Stimulated activated CD8-positive, alpha-beta memory T cell treated with anti-CD3 and anti-CD28 coated beads, Interleukin-12 subunit alpha, Interleukin-12 subunit beta, amount 100 ng/mL, for 4 hours (primary cell): ENCODE measurements at places on chromosomes 11 and 22.

DNA sequence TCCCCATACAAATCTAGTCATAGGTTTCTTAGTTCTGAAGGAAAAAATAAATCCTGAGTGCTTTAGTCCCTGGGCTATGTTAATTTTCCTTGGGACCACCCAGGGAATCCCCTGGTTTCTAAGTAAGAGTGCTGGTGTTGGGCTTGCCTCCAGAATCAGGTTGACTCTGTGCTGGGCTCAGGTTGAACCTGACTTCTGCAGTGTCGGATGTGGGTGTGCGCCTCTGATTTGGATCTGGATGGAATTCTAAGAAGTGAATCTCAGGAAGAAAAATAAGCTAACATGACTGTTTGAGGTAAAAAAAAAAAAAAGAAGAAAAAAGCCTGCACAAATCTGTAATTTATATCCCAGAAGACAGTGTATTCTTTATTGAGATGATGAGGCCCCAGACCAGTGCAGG lies 29.0 kb upstream of the NELL1 start:
- DNase-seq = no peak

GRCh38 chr11:15641271-15642045 lies 526.7 kb downstream of the INSC start:
- no peak for DNase-seq

- no peak for DNase-seq
Measured at GRCh38 chr11:2535673-2536439, 91.0 kb downstream of the KCNQ1 start.

- no peak for DNase-seq
Measured at GRCh38 chr11:57761301-57762234, at the start of gene CTNND1. TSS of gene CTNND1 (plus strand) at chr11:57761802. CDS start at chr11:57791479, 29,677 bp downstream.

DNA sequence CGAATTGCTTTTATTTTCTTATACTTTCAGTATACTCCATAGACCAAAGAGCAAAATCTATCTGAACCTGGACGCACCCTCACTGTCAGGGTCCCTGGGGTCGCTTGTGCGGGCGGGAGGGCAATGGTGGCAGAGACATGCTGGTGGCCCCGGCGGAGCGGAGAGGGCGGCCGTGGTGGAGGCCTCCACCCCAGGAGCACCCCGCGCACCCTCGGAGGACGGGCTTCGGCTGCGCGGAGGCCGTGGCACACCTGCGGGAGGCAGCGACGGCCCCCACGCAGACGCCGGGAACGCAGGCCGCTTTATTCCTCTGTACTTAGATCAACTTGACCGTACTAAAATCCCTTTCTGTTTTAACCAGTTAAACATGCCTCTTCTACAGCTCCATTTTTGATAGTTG lies 1077.4 kb downstream of the BRD1 start:
- DNase-seq = no peak

GRCh38 chr11:130897262-130898182 lies 18.8 kb downstream of the SNX19 start:
- no peak for DNase-seq

GRCh38 chr11:78941226-78941851 lies 366.7 kb upstream of the NARS2 start:
- DNase-seq = no peak

DNA sequence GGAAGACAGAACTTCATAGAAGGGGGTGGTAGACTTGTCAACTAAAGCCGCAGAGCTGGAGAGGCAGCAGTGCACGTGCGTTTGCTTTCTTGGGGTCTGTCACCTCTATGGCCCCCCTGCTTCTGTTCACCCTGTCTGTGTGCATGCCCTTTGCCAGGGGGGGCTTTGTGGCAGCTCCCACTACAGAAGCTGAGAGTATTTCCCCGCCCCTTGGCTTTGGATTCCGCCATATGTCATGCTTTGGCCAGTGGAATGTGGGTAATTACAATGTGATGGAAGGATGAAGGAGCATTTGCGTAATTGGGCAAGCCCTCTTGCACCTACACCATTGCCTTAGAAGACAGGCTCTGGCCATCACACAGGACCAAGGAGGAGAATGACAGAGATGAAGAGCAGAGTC lies 153.0 kb downstream of the MPPED1 start:
- no peak for DNase-seq

GRCh38 chr11:59666969-59667368 lies 1.9 kb downstream of the PATL1 start:
- no peak for DNase-seq

GRCh38 chr22:26656891-26657851 lies at the start of gene MIAT:
TSS of gene MIAT (plus strand) at chr22:26657588.
- DNase-seq = peak; percentile 45

DNA sequence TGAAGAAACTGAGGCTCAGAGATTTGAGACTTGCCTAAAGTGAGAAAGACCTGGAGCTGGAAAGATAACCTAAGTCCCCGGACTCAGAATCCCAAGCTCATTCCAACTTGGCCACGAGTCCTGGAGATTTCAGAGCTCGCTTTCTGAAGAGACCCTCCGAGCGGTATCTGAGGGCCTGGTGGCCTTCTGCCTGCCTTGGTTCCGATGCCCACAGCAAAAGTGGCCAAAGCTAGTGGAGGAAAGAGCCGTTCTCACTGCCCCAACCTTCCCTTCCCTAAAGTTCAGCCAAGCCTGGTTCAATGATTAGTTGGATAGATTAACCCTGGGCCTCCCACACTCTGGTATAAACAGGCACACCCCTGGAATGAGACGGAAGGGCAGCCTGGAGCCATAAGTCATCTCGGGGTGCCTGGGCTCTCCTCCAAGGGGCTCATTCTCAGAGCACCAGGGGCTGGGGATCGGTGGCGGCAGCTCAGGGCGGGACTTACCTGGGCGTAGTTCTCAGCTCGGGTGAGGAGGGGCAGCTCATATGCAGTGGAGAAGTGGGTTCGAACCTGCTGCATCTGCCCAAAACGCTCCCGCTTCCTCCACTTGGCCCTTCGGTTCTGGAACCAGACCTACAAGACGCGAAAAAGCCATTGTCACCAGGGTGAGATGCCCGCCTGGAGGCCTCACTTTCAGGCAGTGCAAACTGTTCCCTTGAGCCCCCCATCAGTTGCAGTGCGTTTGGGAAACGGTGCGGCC lies 42.8 kb downstream of the ALX4 start:
- no peak for DNase-seq

- peak; percentile 56 for DNase-seq
Measured at GRCh38 chr11:64745189-64745520, 1.2 kb upstream of the RASGRP2 start.
